Activated naive CD8-positive, alpha-beta T cell treated with anti-CD3 and anti-CD28 coated beads for 36 hours (primary cell): ENCODE measurements at places on chromosomes 12 and 14. TPM values are rescaled to one million over a fixed set of nuclear protein-coding genes. Genes with fewer than 3 reads are reported as not detected.

GRCh38 chr14:101588990-101589389, 27.7 kb downstream of the DIO3 start:
- H3K36me3 ChIP-seq: no peaks in the 10 kb centered on the region
- no peaks in the 10 kb centered on the region for H3K27me3 ChIP-seq
- no peak overlapping the region for H3K4me3 ChIP-seq
- H3K27ac ChIP-seq: no peak overlapping the region
- DNase-seq: no peak

DNA sequence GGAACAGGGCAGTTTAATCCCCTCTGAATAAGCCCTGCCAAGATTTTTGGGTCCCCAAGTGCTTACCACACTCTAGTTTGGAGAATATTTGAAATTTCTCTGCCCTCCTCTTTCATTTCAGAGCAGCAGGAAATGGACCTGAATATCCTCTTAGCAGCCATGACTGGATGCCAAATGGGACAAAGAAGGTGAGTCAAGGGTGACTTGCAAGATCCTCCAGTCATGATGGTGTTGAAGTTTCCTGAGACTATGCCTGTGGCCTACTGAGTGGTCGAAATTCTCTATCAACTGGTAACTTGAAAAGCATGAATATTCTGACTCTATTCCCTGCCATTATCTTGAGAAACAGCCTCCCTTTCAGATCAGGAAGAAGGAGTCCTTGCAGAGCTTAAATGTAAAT, 1674.7 kb upstream of the SEL1L start:
- H3K27ac ChIP-seq: no peak overlapping the region
- no peaks in the 10 kb centered on the region for H3K36me3 ChIP-seq
- no peaks in the 10 kb centered on the region for H3K27me3 ChIP-seq
- H3K4me1 ChIP-seq: no peaks in the 10 kb centered on the region
- DNase-seq: no peak

DNA sequence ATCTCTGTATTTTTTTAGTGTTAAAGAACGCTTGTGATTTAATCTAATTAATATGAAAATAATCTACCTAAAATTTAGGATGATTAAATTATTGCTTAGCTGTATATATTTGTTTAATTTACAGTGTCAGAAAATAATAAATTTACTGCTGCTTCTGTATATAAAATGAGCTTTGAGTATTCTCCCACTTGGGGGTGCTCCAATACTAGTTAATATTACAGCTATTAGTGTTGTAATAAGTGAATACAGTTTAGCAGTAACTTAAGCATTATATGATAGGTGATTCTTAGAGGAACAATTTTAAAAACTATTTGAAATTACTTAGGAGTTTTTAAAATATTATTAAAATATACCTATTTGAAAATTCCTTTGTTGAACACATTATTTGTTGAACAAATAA, 62.2 kb downstream of the PAPOLA start:
- peaks cover 22% of the 10 kb centered on the region for H3K36me3 ChIP-seq
- H3K27ac ChIP-seq: no peak overlapping the region
- no peaks in the 10 kb centered on the region for H3K4me1 ChIP-seq
- DNase-seq: no peak
- H3K27me3 ChIP-seq: no peaks in the 10 kb centered on the region

DNA sequence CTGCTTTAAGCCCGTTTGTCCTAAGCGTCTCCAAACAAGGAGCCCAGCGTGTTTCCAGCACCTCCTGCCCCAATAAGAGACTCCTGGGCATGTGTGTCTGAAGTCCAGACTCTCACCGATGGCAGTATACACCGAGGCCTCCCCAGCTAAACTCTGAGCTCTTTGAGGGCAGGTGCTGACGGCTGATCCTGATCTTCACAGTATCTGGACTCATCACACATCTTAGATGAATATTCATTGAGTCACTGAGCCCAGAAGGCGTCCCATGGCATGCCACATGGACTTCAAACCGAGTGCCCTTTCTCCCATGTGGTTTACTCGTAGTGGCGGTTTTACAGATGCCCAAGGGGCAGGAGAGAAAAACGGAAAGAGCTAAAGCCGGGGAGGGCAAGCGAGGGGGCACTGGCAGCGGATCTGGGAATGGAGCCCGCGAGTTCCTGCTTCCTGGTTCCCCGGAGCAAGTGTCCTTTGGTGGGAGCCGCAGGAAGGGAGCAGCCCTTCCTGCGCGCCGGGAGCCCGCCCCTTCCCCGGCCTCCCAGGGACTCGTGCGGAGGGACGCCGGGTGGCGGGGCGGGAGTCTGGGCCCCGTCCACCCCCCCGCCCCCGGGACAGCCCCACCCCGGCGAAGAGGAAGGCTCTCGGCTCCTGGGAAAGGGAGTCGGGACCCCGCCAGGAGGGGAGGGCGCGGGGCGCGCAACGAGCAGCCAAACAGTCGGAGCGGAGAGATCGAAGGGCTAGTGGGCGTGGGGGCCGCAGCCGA, 585 bp upstream of the TEAD4 start:
- peak overlapping the region; percentile 56 for H3K27ac ChIP-seq
- no peak for DNase-seq
- no peaks in the 10 kb centered on the region for H3K36me3 ChIP-seq

IL22 gene
- 0.31 TPM for total RNA-seq

GDF3 gene
- not detected for total RNA-seq

CACNA2D4 gene
- 3.8 TPM for total RNA-seq

RASSF9 gene
- not detected for total RNA-seq
